ENCODE measurements at places on chromosomes 4 and X. TPM values are rescaled to one million over a fixed set of nuclear protein-coding genes. Genes with fewer than 3 reads are reported as not detected.

- H3K27ac ChIP-seq: no peak overlapping the region
- DNase-seq: no peak
- peaks cover 36% of the 10 kb centered on the region for H3K36me3 ChIP-seq
- H3K27me3 ChIP-seq: no peaks in the 10 kb centered on the region
- H3K4me1 ChIP-seq: no peaks in the 10 kb centered on the region
Measured at GRCh38 chr4:80058740-80059139, 14.3 kb downstream of the ANTXR2 start.

DNA sequence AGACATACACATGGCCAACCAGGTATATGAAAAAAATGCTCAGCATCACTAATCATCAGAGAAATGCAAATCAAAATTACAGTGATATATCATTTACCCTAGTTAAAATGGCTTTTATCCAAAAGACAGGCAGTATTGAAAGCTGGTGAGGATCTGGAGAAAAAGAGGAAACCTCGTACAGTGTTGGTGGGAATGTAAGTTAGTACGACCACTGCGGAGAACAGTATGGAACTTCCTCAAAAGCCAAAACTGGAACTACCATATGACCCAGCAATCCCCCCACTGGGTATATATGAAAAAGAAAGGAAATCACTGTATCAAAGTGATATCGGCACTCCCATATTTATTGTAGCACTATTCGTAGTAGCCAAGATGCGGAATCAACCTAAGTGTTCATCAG is 23.4 kb downstream of the ABHD18 start:
- no peaks in the 10 kb centered on the region for H3K27me3 ChIP-seq
- DNase-seq: no peak
- H3K4me1 ChIP-seq: no peaks in the 10 kb centered on the region
- H3K36me3 ChIP-seq: no peaks in the 10 kb centered on the region

DNA sequence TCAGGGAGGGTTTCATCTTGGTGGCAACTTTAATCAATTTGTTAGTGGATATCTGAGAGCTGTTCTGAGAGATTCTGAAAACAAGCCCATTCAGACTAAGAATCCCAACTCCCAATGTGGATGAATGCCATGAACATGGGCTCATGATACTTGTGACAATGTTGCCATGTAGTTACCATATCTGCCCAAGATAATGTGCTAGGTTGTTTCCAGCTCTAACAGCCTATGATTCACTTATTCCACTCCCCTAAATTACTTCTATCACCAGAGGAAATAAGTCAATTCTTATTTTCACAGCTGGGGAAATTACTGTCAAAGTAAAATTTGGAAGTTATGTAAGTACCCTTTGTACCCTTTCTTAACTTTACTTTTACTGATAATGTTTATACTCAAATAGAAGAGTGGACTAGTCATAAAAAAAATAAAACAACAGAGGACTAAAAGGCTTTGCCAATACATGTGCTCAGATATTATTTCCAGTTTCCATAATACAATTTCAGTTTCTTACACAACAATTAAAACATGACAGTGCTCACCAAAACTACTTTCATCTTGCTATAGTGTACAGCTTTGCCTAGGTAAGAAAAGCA is 1101.7 kb upstream of the INTU start:
- no peak for DNase-seq
- no peaks in the 10 kb centered on the region for H3K27me3 ChIP-seq
- no peak overlapping the region for H3K4me3 ChIP-seq
- H3K27ac ChIP-seq: no peak overlapping the region
- no peaks in the 10 kb centered on the region for H3K36me3 ChIP-seq
- no peaks in the 10 kb centered on the region for H3K4me1 ChIP-seq

GRCh38 chrX:135087867-135088266 is 32.5 kb downstream of the ETDB start:
- H3K27me3 ChIP-seq: peaks cover 10% of the 10 kb centered on the region
- no peak for DNase-seq
- H3K4me1 ChIP-seq: no peaks in the 10 kb centered on the region
- no peak overlapping the region for H3K4me3 ChIP-seq
- H3K27ac ChIP-seq: no peak overlapping the region

GPRASP1 gene
- total RNA-seq: 21.2 TPM
